Smooth muscle cell of trachea (primary cell): ENCODE measurements at places on chromosomes 4 and X. TPM values are rescaled to one million over a fixed set of nuclear protein-coding genes. Genes with fewer than 3 reads are reported as not detected.

Gene CFAP47
- total RNA-seq: not detected in 2 replicates

Gene PWWP3B
- total RNA-seq: 0.15 and 0.17 TPM in 2 replicates

Gene CYBB
- under 0.01 TPM in 1 of 2 replicates, not detected in the other for total RNA-seq

Gene NLGN3
- 1.3 and 2.3 TPM in 2 replicates for total RNA-seq

Gene SPON2
- 846 and 1,031 TPM in 2 replicates for total RNA-seq

Gene LUZP4
- total RNA-seq: not detected in 2 replicates

Gene SLC10A4
- total RNA-seq: 0.15 TPM in 1 of 2 replicates, not detected in the other

Gene MSX1
- total RNA-seq: 14.4 and 17.2 TPM in 2 replicates

Gene PPA2
- 96.1 and 101 TPM in 2 replicates for total RNA-seq

Gene KANTR
- total RNA-seq: 8.3 and 12.7 TPM in 2 replicates

Gene CT45A10
- total RNA-seq: not detected in 2 replicates

Gene AWAT2
- total RNA-seq: not detected in 2 replicates

Gene PRKX
- 11.5 and 23.0 TPM in 2 replicates for total RNA-seq

Gene HTR2C
- not detected in 2 replicates for total RNA-seq

Gene CHRDL1
- 0.99 and 3.2 TPM in 2 replicates for total RNA-seq

Gene CRMP1
- total RNA-seq: 0.50 TPM in 1 of 2 replicates, not detected in the other

Gene CPZ
- total RNA-seq: 0.58 and 5.5 TPM in 2 replicates

Gene TENM3
- 8.6 and 13.2 TPM in 2 replicates for total RNA-seq

Gene FGF5
- total RNA-seq: 20.8 and 24.7 TPM in 2 replicates

Gene TLR2
- 0.50 and 0.58 TPM in 2 replicates for total RNA-seq

Gene FUNDC1
- total RNA-seq: 11.4 and 14.0 TPM in 2 replicates

Gene PABPC1L2A
- not detected in 2 replicates for total RNA-seq

Gene CLDN2
- total RNA-seq: not detected in 2 replicates

Gene MTTP
- 0.15 and 0.50 TPM in 2 replicates for total RNA-seq

Gene CLDN22
- not detected in 2 replicates for total RNA-seq

Gene GC
- total RNA-seq: not detected in 2 replicates

Gene NDUFB11
- total RNA-seq: 63.6 and 65.7 TPM in 2 replicates

Gene RASSF6
- total RNA-seq: under 0.01 TPM in 2 replicates

Gene RHOH
- not detected in 2 replicates for total RNA-seq

Gene FGFRL1
- total RNA-seq: 12.5 and 34.4 TPM in 2 replicates

Gene PPEF2
- total RNA-seq: not detected in 2 replicates

Gene HAND2
- 0.58 and 0.66 TPM in 2 replicates for total RNA-seq

Gene TMEM31
- 0.17 TPM in 1 of 2 replicates, not detected in the other for total RNA-seq

Gene DGKQ
- total RNA-seq: 17.0 and 27.8 TPM in 2 replicates

Gene MAGEA12
- not detected in 2 replicates for total RNA-seq

Gene FAT4
- total RNA-seq: 18.5 and 23.6 TPM in 2 replicates

Gene ZDHHC9
- total RNA-seq: 22.1 and 28.8 TPM in 2 replicates

Gene STAP1
- not detected in 2 replicates for total RNA-seq

Gene DACH2
- total RNA-seq: not detected in 2 replicates

Gene SOX3
- 0.15 TPM in 1 of 2 replicates, not detected in the other for total RNA-seq

Gene P2RY8
- total RNA-seq: not detected in 2 replicates

Gene IGSF1
- not detected in 2 replicates for total RNA-seq

Gene SLC6A14
- not detected in 2 replicates for total RNA-seq

Gene CTAG1A
- not detected in 2 replicates for total RNA-seq

Gene SYTL5
- total RNA-seq: 1.0 and 2.8 TPM in 2 replicates

Gene LIMCH1
- 0.83 and 0.87 TPM in 2 replicates for total RNA-seq

Gene SFRP2
- not detected in 2 replicates for total RNA-seq

Gene SYTL4
- 3.1 and 8.6 TPM in 2 replicates for total RNA-seq

Gene EMCN
- total RNA-seq: 0.29 TPM in 1 of 2 replicates, not detected in the other

Gene S100G
- total RNA-seq: not detected in 2 replicates

Gene MGARP
- total RNA-seq: 9.5 and 12.6 TPM in 2 replicates

Gene PCDH18
- 382 and 502 TPM in 2 replicates for total RNA-seq

Gene PNPLA4
- 12.7 and 16.0 TPM in 2 replicates for total RNA-seq

Gene PNMA6F
- total RNA-seq: not detected in 2 replicates

Gene MAGEB2
- not detected in 2 replicates for total RNA-seq

Gene TMEM156
- total RNA-seq: 0.15 TPM in 1 of 2 replicates, not detected in the other

Gene TRO
- 22.1 and 27.8 TPM in 2 replicates for total RNA-seq

Gene VCX3B
- total RNA-seq: not detected in 2 replicates

Gene POU3F4
- not detected in 2 replicates for total RNA-seq
